CD4-positive, alpha-beta T cell treated with Interleukin-21 for 1 hour (primary cell): ENCODE measurements at places on chromosomes 3 and 15.

- no peak for DNase-seq
Observed at GRCh38 chr3:64502284-64502683, 185.5 kb downstream of the ADAMTS9 start.

DNA sequence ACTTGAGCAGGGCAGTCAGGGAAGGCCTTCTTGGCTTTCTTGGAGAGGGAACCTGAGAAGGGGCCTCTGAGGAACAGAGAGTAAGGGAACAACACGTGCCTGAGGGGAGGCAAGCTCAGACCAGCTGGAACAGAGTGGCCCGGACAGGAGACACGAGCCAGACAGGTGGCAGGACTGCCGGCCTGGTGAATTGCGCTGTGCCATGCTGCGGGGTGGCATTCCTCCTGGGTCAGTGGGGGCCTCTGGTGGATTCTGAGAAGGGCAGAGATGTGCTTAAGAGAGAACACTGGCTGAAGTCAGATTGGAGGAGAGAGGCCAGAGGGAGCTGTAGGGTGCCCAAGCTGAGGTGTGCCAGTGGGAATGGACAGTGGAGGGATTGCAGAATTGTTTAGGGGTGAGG is 4.9 kb downstream of the CHAC1 start:
- no peak for DNase-seq

DNA sequence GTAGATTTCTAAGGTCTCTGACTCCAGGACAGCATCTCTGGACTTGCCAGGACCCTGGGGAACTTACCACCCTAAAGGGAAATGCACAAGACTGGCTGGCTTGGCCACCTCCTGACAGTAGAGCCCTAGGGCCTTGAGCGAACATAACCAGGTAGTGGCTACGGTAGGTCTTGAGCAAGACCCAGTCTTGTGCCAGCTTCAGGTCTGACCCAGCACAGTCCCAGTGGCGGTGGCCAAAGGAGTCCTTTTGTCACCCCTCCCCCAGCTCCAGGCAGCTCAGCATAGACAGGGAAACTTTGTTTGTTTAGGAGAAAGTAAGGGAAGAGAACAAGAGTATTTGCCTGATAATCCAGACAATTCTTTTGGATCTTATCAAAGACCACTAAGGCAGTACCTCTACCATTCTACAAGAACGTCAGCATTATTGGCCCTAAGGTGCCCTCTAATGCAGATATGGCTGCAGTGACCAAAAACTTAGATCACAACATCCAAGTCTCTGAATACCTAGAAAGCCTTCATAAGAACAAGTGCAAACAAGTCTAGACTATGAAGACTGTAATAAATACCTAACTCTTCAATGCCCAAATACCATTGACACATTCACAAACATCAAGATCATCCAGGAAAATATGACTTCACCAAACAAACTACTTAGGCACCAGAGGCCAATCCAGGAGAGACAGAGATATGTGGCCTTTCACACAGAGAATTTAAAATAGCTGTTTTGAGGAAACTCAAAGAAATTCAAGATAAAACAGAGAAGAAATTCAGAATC is 38.7 kb upstream of the FBN1 start:
- no peak for DNase-seq

- DNase-seq: no peak
Observed at GRCh38 chr3:132164469-132165092, 129.8 kb upstream of the CPNE4 start.

DNA sequence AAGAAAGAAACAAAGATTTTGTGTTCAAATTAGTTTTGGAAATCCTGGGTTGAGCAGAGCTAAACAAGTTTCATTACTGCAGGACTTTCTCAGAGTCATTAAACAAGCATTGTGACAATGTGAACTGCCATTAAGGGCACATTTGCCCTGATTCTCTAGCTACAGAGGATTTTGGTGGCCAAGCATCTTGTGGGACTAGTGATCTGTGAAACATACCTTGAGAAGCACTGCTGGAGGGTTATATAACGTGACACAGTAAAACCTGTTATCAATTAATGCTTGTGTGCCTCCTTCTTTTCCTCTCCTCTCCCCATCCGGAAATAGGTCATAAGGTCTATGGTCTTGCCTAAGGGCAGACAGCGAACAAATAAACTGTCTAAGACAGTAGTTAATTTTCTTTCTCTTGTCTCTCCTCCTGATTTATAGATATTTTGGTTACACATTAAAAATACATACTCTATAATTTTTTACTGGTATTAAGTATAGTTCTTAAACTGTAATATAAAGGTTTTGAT is 167.3 kb upstream of the NANOGP8 start:
- no peak for DNase-seq

- no peak for DNase-seq
Observed at GRCh38 chr3:21273259-21274025, 477.6 kb downstream of the ZNF385D start.

- DNase-seq: no peak
Observed at GRCh38 chr3:60497902-60498301, 753.4 kb downstream of the FHIT start.
